ENCODE measurements at places on chromosomes 12 and 14.

- no peak for DNase-seq
These were observed 113.1 kb upstream of the CCND2 start for GRCh38 chr12:4160314-4161040.

DNA sequence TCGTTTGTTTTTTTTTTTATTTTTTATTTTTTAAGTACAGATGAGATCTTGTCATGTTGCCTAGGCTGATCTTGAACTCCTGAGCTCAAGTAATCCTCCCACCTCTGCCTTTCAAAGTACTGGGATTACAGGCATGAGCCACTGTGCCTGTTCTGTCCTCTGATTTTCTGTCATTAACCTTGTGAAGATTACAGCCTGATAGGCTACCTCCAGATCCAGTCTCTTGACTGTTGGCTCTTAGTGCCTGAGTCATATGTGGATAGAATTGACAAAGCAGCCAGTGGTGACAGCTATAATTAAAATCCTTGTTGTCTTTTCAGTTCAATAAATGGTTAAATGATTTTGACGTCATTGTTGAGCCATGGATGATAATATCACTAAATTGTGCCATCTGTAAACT is 21.3 kb upstream of the REP15 start:
- DNase-seq, result no peak

DNA sequence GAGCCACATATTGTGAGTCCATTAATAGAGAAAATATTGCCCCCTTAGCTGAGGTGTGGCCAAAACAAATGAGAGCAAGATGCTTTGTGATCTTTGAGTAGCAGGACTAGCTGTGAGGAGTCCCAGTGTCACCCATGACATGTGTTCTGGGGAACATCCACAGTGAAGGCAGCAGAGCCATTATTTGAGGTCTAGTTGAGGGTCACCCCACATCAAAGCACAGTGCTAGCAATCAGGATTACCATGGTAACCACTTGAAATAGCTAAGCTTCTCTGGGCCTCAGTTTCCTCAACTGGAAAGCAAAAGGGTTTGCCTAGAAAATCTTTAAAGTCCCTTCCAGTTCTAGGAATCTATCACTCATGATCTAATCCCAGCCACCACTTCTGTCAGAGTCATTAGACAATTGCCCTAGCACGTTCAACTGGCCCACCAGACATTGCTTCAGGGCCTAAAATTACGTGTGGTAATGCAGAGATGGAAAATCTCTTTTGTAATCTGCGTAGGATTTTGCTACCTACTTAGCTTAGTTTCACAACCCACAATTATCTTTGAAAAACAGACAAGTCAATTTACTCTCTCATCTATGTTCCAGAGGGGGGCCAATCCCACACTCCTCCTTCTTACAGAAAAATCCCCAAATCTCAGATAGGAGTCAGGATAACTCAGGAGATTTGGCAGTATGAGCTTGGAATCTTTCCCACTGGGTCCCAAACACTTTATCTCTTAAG is 251.2 kb upstream of the EGLN3 start:
- no peak for DNase-seq

DNA sequence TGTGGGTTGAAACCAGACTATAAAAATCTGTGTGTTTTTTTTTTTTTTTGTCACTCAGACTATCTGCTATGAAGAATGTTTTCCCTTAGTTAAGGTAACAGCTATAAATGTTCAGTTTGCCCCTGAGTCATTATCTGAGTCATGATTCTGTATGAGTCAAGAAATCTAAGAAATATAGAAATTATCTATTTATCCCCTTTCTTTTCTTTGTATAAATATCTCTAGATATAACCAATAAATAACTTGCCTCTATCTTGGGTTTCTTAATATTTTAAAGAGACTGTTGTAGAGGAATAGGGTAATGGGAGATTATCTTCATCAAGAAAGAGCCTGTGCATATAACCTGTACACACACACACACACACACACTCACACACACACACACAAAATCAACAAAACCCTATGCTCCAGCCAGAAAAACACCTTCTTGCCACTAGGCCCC is 161.7 kb upstream of the EEA1 start:
- no peak for DNase-seq

- DNase-seq, result no peak
These were observed 202.6 kb upstream of the AVPR1A start for GRCh38 chr12:63353559-63353958.

Data from stimulated activated CD8-positive, alpha-beta memory T cell treated with anti-CD3 and anti-CD28 coated beads, Interleukin-15, amount 100 ng/mL, for 48 hours (primary cell).